Naive thymus-derived CD8-positive, alpha-beta T cell (primary cell): ENCODE measurements at places on chromosomes 3 and 15.
A peak's percentile ranks its signal among the peaks of the same experiment; 100 is the strongest.

DNA sequence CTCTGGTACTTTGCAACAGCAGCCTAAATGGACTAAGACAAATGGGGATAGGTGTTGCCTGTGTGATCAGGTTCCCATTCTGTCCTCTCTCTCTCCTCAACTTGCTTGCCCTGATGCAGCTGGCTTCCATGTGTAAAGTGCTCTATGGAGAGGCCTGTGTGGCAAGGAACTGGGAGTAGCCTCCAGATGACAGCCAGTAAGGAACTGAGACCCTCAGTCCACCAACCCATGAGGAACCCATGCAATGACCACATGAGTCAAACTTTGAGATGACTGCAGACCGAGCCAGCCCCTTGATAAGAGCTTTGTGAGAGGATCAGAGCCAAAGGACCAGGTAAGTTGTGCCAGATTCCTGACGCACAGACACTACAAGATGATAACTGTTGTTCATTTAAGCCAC is 74.6 kb upstream of the ADPGK start:
- DNase-seq = no peak

GRCh38 chr3:119319311-119319710 is 25.1 kb downstream of the ARHGAP31 start:
- DNase-seq = no peak

GRCh38 chr3:108494906-108495531 is 15.4 kb downstream of the MYH15 start:
- no peak for DNase-seq

GRCh38 chr3:184506561-184506991 is 55.0 kb upstream of the EPHB3 start:
- DNase-seq = no peak

GRCh38 chr3:58204720-58205119 is 6.1 kb downstream of the DNASE1L3 start:
- no peak for DNase-seq

DNA sequence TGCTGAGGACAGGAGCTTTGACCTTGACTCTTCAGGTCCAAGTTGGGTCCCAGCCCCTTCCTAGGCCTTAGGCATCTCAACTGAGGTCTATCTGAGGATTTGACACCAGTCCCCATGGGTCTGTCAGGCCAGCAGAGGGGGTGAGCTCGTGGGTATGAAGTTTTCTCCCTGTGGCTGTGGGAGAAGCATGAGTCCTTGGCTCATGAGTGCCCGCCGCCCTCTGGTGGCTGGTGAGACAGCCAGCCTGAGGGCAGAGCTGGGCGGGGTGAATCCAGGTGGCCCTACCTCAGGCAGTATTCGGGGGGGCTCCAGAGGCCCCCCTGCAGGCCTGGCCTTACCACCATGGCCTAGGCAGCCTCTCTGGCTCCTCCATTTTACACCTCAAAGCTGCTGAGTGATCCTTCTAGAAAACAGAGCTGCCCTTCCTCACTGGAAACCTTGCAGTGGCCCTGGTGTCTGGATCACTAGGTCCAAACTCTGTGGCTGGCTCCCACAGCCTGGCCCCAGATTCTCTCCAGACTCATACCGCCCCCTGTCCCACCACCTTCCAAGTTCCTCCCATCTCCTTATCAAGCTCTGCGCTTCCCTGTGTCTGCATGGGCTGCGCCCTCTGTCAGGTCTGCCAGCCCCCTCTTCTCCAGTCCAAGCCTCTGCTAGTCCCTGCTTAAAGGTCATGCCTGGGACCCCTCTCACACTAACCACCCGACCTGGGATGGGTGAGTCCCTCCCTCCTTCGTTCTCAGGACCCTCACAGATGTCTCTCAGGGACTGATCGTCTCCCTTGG is 16.1 kb downstream of the SH2D7 start:
- peak; percentile 76 for DNase-seq

DNA sequence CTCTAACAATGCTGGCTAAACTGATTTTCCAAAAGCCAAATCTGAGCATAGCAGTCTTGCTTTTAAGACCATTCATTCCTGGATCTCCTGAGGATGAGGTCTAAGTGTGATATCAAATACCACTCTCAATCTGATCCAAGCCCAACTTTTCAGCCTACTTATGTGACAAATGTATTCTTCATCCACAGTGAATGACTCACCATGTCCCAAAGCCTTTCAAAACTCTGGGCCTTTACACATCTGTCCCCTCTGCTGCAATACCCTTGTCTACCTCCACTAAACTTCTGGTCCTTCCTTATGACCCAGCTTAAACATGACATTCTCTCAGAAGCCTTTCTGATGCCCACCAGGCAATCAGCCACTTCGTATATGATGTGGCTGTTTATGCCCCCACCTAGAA is 4.6 kb downstream of the ANAPC13 start:
- DNase-seq = no peak

GRCh38 chr3:42984701-42985100 is 5.6 kb downstream of the GASK1A start:
- no peak for DNase-seq

DNA sequence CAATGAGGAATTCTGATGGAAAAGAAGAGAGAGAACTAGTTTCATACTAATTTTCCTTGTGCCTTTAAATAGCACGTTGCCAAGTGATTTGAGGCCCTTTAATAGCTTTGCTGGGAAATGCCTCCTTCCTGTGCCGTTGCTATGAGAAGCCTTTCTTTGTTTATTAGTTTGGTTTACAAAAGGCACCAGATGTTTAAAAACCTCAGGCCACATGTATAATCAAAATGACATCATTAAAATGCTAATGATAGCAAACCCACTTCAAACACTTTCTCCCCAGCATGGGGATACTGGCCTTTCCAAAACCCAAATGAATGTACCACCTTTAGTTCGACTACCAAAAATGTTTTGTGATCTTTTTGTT is 50.0 kb upstream of the TBC1D23 start:
- DNase-seq = peak; percentile 8

- no peak for DNase-seq
These were observed 1.4 kb downstream of the ACVR2B start for GRCh38 chr3:38454884-38455638.

GRCh38 chr15:74373731-74374647 is 6.5 kb upstream of the CYP11A1 start:
- peak; percentile 91 for DNase-seq

GRCh38 chr3:45211466-45212094 is 14.5 kb downstream of the TMEM158 start:
- DNase-seq = no peak

DNA sequence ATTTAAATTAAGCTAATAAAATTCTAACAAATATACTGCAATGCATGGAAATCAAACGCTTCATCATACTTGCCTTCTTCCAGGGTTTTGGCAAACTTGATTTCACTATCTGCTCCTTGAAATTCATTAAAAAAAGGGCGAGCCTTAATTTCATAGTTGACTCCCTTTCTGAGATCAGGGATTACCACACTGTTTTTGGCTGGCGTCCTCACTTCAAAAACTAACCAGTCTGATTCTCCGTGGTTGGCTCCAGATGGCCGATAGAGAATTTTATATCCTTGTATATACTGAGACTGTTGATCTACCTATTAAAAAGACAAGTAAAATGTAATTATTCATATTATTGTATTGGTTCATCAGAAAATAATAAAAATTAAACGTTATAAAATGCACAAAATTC is 1106.8 kb downstream of the ROBO1 start:
- no peak for DNase-seq

- no peak for DNase-seq
These were observed 21.8 kb upstream of the EPB42 start for GRCh38 chr15:43242616-43243015.

- no peak for DNase-seq
These were observed 128.5 kb upstream of the LRIG1 start for GRCh38 chr3:66629150-66629981.
